ENCODE measurements at places on chromosomes 12 and 14.

GRCh38 chr14:94646481-94646880 is 34.3 kb downstream of the SERPINA3 start:
- DNase-seq, result no peak

DNA sequence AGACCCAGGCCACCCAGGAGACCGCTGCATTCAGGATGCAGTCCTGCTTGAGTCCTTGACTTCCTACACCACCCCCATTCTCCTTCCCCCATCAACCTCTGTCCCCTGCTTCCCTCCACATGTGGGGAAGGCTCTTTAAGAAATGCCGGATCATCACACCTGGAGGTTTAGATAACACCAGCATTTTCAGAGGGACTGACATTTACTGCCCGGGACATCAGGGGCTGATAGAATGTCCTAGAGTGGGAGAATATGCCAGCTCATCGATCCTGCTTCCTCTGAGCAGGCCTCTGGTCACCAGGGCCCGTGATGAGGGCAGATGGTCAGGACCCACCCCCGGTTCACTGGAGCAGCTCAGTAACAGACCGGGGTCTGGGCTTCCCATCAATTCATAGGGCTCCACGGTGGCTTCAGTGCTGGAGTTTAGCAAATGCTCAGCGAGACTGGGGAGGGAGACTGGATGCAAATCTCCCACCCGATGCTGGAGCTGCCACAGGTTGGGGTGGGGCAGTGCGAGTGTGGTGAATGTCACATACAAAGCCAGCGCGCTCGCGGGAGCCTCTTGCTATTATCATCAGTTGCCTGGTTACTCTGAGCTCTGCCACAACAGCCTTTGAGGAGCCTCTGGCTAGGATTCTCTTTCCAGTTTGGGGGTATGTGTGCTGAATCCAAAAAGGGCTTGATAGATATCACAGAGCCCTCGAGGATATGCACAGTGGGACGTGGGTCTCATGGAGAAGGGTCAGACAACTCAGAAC is 111.6 kb downstream of the RBM19 start:
- no peak for DNase-seq

- no peak for DNase-seq
Observed at GRCh38 chr12:108201808-108202207, 72.7 kb downstream of the WSCD2 start.

GRCh38 chr12:104501115-104501514 is 44.4 kb downstream of the CHST11 start:
- no peak for DNase-seq

GRCh38 chr12:124497658-124498057 is 69.8 kb downstream of the NCOR2 start:
- DNase-seq, result no peak

GRCh38 chr14:79407572-79407971 is 803.7 kb downstream of the DIO2 start:
- no peak for DNase-seq

DNA sequence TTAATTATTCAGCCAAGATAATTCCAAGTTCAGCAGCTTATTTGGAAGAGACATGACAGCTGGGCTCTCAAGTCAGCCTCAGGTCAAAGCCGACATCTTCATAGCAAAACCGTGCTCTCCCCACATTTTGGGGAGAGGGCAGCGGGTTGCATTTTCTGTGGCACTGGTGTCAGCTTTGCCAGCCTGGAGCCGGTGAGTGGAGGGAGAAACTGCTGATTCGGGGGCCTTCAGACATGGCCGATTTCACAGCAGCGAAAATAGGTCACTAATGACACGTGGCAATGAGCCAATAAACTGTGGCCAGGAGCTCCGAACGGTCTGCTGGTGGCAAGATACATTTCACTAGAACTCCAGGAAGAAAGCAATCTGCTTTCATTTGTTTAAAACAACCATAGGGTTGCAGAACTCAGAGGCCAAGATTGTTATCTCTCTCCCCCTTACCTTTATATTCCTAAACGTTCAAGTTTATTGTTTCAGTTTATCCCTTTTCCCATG is 173.2 kb downstream of the CAND1 start:
- DNase-seq, result peak; percentile 65

DNA sequence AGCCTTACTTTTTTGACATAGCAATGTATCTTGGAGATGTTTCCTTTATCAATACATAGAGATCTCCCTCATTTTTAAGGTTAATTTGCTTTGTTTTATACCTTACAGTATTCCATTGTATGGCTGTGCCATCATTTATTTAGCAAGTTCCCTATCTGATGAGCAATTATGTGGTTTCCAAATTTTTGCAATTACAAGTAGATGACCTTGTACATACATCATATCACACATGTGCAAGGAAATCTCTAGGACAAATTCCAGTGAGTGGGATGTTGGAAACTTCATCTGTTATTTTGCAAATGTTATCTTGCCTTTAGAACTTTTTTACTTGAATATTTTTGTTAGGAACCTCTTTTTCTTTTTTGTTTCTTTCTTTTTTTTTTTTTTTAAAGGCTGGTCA is 49.7 kb downstream of the DRAM1 start:
- DNase-seq, result no peak

- DNase-seq, result no peak
Observed at GRCh38 chr14:74739293-74740030, 23.7 kb upstream of the YLPM1 start.

- no peak for DNase-seq
Observed at GRCh38 chr12:95591731-95592130, 40.5 kb upstream of the USP44 start.

DNA sequence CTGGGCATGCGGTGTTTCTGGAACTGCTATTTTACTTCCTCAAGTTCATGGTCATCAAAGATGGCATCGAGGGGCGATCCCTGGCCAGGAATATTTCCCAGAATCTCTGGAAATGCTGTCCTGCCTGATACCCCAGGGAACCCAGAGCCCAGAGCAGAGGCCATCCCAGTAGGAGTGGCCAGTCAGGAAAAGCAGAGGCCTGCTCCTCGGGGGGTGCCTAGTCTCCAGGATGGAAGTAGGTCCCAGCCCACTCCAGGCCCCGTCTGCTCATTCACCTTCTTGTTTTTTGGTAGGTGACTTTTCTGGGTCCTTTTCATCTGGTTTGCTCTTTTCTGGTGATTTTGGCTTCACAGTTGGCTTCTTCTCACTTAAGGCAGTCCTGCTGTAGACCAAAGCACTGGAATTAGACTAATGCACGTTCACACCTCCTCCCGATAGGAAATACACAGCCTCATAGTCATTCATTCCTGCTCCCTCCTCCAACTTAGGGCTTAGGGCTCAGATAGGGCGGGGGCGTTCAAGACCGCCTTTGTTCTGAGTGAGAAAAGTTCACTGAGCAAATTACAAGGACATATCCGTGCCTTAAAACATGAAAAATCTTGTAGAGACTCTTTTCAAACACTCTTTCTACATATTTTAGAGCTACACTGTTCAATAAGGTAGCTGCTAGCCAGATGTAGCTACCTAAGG is 51.1 kb downstream of the TRAFD1 start:
- DNase-seq, result no peak

GRCh38 chr12:22321638-22322037 is 12.9 kb downstream of the ST8SIA1 start:
- no peak for DNase-seq

DNA sequence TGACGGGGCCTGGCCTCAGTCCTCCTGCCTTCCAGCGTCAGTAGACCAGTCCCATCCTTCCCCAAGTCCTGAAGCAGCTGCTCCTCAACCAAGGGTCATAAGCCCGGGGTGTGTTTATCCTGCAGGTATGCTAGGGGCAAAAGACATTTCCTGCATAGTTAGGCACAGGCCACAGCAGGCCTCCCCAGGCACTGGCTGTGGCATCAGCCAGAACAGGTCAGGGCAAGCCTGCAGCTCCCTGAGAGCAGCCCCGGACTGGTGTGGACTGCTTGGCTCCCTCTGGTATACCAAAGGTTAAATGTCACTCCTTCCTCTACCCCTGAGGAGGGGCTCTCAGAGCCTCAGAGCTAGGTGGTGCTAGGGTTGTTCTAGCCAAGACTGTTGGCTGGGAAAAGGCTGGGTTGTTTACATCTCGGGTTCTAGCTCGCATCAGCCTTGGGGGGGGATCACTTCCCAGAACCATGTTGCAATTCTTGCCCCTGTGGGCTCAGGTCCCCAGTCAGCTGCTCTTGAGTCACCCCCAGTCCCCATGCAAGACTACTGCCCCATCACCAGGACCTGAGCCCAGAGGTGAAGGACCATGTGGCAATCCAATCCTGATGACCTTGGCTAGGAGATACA is 2.9 kb downstream of the MMP14 start:
- no peak for DNase-seq

GRCh38 chr12:39946361-39947280 is 159.3 kb downstream of the SLC2A13 start:
- DNase-seq, result no peak

GRCh38 chr14:22598896-22599244 is 770 bp downstream of the ABHD4 start:
- no peak for DNase-seq

GRCh38 chr12:107760207-107760808 is 629 bp downstream of the PRDM4 start:
- peak; percentile 1 for DNase-seq

- DNase-seq, result no peak
Observed at GRCh38 chr12:124616394-124617221, 49.2 kb upstream of the NCOR2 start.

- peak; percentile 37 for DNase-seq
Observed at GRCh38 chr14:51157012-51157411, 62.1 kb upstream of the TRIM9 start.

GRCh38 chr12:27282754-27283153 is 38.7 kb downstream of the STK38L start:
- no peak for DNase-seq

DNA sequence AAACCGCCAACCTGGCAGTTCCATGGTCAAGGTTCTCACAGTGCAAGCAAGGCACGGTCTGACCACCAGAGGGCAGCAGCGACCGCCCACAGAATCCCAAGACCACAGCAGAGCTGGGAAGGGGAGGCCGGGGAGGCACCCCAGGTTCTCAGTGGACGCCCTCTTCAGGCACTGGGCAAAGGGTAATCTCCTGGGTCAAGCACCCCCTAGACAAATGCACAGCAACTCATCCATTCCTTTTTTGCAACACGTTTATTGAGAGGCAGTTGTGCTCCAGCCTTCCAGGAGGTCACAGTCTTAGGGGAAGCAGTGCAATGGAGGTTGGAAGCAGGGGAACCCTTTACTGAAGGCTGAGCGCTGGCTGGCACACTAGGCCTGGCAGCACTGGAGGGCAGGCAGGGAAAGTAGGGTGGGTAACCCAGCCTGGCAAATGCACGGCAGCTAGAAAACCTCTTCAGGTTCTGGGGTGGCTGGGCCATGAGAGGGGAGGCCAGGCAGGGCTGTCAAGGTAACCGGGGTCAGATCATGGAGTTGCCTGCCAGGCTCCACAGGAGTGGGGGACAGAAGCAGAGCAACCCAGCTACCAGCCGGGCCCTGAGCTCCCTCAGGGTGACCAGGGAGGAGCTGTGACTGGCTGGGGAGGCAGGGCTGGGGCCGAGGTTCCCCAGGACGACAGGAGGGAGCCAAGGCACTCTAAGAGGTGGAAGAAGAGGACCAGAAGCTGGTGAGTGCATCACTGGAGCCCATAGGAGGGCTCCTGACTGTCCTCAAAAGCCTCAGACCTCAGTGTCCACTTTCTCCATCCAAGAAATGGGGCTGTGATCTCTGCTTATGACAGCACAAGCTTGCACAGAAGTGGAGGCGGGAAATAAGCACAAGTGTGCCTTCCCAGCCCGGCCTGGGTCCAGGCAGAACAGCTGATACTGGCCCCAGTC is 1.8 kb upstream of the RHOF start:
- peak; percentile 22 for DNase-seq

- DNase-seq, result no peak
Observed at GRCh38 chr14:39603942-39604341, 171.7 kb upstream of the FBXO33 start.

GRCh38 chr14:46137786-46138185 is 513.8 kb downstream of the RPL10L start:
- DNase-seq, result no peak

DNA sequence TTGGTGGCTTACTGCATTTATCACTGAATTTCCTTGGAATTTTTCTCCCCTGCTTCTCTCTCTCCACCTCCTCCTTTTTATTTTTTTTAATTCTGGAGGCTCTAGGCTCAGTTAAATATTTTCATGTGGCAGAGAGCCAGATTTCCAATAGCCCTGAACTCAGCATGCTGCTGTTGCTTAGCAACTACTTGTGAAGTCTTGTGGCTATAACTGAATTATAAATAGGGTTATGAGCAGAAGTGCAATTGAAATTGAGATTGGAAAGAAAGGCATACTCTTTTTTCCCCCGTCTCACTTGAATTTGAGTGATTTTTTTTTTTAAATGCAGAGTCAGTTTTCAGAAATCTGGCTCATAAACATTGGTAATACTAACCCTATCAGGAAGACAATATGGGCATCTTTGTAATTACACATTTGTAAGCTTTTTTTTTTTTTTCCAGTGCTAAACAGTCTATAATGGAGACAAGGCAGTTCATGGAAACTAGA is 38.3 kb downstream of the ATF7IP start:
- peak; percentile 79 for DNase-seq

DNA sequence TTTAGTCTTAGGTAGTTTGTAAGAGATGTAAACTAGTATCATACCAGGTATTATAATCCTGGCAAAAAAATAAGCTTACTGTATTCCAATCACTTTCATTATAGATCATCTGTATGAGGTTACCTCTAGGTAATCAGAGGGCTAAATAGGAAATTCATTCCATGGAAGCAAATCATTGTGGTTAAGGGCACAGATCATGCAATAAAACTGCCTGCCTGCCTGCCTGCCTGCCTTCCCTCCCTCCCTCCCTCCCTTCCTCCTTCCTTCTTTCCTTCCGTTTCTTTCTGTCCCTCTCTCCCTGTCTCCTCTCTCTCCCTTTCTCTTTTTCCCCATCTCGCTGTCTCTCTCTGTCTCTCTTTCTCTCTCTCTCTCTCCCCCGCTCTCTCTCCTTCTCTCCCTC is 3.2 kb upstream of the CLEC9A start:
- no peak for DNase-seq

- DNase-seq, result no peak
Observed at GRCh38 chr12:4386801-4387200, 7.3 kb upstream of the FGF23 start.

DNA sequence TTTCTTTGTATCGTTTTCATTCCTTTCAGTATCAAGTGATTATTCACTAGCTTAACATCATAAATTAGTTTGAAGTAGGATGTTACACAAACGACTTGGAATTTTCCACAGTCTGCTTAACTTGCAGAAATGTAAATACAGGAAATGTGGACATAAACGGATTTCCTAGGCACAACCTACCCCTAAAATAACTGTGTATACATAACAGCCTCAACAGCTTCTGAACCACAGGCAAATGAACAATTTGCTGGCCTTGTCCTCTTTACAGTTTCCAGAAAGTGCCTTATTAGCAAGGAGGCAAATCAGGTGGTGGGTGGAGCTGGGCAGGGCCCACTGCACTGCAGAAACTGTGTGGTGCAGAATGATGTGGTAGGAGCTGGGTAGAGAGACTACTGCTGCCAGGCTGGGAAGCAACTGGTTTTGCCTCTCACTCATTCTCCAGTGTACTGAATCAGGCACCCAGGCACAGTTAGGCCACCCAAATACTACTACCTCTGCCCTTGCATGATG is 14.1 kb downstream of the DRAM1 start:
- DNase-seq, result no peak

- no peak for DNase-seq
Observed at GRCh38 chr12:56420411-56420810, 28.8 kb downstream of the TIMELESS start.

GRCh38 chr12:65511912-65512311 is 233.4 kb downstream of the MSRB3 start:
- DNase-seq, result no peak

Data from NCI-H1092 (cell line).